Spinal cord (tissue), 10 donors: ENCODE measurements at places on chromosomes 2 and 18. TPM values are rescaled to one million over a fixed set of nuclear protein-coding genes. Genes with fewer than 3 reads are reported as not detected.
A peak's percentile ranks its signal among the peaks of the same experiment; 100 is the strongest.

L3MBTL4 gene
- polyA plus RNA-seq = 3.9 TPM

HOXD1 gene
- polyA plus RNA-seq = 5.6 TPM

SETBP1 gene
- polyA plus RNA-seq = 23.1 TPM

NYAP2 gene
- 8.6 TPM for polyA plus RNA-seq

CCDC150 gene
- 7.9 TPM for polyA plus RNA-seq

NEU2 gene
- polyA plus RNA-seq = not detected

OSR1 gene
- polyA plus RNA-seq = 3.9 TPM

TOGARAM2 gene
- polyA plus RNA-seq = 9.0 TPM

TRAK2 gene
- polyA plus RNA-seq = 30.8 TPM

CNRIP1 gene
- polyA plus RNA-seq = 126 TPM

HOXD4 gene
- 15.7 TPM for polyA plus RNA-seq

CPLX4 gene
- 0.27 TPM for polyA plus RNA-seq

CYB5A gene
- 61.7 TPM for polyA plus RNA-seq

DNA sequence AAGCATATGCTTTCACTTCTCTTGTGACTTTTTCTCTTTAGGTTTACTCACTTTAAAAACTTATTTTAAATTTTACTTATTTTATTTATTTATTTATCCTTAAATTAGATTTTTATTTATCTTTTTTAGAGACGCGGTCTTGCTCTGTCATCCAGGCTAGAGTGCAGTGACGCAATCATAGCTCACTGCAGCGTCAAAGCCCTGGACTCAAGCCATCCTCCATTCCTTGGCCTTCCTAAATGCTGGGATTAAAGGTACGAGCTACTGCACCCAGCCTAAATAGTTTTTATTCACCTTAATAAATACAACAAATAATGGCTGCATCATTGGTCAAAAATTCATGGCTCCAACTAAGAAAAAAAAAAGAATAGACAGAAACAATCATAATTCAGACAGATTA, 415.7 kb upstream of the FIGN start:
- DNase-seq = no peak

DNA sequence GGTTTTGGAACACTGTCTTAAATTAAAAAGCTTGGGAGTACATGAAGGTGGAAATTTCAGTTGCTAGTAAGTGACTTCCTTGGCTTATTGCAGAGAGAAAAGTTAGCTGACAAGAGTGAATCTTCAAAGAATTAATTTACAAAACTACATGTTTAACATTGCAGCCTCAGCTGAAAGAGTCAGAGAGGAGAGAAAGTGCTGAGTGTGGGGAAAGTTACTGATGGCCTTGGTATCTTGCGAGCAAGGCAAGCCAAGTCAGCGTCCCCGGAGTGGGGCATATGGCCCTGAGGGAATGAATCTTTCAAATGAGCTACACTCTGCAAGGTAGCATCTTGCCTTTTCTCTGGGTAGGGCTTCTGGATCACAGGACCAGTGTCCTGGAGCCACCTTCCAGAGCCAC, 131.3 kb downstream of the LPIN1 start:
- DNase-seq = no peak

DNA sequence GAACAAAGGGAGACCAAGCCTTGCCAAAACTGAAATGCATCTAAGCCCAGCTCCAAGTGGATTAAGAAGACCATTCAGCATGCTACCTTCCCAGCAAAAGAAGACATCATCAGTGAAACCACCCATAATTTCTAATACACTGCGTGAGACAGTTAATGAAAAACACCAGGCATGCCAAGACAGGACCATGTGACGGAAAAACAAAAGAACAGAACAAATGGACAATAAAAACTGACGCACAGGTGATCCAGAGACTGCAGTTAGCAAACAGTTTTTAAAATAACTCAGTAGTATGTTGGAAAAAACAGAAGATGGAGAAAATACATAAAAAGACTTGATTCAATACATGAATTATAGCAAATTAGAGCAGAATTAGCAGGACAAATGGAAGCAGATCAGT, 15.3 kb downstream of the FAM168B start:
- DNase-seq = no peak

DNA sequence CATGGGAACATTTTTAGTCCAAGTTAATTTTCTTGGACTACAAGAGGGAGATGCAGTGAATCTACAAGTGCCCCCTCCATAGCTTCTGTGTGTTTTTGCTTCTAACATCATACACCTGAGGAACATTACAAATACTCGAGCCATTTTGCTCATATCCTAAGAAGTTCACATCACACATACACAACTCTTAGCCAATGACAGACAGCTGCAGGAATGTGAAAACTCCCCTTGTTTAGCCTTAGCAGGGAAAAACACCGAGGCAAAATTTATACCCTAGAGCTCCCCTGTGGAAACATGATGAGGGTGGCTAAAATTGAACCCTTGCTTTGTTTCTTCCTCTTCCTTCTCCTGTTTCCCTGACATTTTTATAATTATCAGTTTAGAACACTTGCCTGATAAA, 928.3 kb upstream of the NRXN1 start:
- no peak for DNase-seq

DNA sequence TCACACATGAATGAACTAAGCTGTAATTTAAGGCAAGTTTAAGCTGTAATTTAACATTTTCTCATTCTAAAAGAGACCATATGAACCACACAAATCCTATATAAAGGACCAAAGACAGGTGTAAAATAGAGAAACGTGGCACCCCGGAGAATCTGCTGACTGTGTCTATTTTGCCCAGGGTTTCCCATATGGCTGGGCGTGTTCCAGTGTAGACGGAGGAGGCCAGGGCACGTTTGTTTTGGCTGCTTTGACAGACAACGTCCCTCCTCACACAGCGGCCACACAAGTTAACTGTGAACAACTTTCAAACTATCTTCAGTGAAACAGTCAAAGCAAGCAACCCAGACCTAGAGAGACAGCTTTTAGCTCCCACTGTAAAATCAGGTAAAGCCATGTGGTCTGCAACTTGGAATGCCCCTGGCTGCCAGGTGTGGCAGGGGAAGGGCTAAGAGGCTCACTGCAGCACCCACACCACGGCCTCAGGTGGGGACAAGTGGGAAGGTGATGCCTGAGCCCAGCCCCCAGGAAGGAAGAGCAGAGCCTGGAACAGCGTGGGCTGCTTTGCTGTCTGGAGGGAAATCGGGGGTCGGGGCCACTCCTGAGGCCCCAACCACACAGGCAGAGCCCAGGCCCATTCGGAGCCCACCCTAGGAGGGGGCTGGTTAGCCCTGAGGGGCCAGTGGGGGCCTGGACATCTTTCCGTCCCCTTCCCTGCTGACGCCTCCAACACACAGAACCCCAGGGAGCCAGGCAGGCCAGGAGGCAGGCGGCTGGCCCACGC, 40.7 kb downstream of the SLC66A2 start:
- DNase-seq = no peak

DNA sequence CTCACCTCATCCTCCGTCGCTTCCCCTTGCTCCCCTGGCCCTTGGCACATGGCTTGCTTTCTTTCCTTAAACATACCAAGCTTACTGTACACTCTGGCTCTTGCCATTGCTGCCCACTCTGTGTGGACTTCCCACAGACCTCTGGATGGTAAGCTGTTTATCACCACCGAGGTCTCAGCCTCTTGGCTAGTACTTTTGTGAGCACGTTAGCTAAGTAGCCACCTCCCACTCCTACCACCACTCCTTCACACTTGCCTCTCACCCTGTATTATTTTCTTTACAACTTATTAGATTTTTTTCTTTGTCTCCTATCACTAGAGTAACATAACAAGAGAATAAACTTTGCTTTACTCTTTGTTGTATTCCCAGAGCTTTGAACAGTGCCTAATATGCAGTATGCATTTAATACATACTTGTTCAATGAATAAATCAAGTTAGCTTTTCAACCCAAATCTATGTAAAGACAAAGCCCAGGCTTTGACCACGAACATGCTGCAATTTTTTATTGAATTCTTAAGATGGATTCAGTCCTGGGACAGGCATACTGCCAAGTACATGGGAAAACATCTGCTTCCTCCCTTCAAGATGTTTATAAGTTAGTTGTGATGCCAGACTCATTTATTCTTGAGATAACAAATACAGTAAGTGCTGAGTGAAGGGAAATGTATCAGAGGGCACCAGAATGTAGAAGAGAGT, 25.0 kb upstream of the MSGN1 start:
- no peak for DNase-seq

GRCh38 chr2:67600946-67601345, 203.8 kb downstream of the ETAA1 start:
- no peak for DNase-seq

- DNase-seq = no peak
These were observed 399.8 kb upstream of the SLC8A1 start for GRCh38 chr2:40851661-40852060.

DNA sequence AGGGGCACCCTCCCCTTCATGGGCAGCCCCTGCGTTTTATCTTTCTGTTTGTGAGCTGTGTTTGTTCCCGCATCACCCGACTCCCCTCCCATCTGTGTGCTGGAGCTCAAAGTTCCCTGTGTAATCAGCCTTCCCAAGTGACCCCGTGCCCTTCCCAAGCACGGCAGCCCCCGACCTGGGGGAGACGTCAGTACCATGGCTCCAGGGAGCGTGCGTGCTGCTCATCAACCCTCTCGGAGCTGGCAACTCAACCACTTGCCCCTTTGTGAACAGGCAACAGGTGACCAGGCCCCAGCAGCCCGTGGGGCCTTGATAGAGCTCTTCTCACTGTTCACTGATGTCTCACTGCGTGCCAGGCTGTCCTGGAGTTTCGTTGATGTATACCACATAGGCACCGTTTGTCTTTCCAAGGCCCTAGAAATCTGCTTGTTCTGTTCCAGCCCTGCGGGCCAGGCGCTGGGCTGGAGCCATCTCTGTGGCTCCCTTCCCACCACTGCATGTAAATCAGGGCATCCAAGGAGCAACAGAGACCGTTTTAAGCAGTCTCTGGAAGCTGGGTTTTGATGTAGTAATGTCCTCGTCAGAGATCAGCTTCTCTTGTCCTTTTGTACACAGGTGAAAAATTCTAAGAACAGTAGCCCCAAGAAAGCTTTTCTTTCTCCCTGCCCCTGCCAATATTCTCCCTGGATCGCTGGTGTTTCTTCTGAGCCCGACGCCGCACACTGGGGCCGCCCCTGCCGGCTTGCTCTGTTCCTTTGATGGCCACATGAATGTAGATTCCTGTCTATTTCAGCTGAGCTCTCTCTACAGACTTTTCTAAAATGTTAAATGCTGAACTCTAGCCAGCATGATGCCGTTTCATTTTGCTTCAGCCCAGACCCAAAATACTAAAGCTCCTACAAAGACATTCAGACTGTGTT, 107.0 kb upstream of the PTPRM start:
- DNase-seq = peak; percentile 72

- no peak for DNase-seq
These were observed 36.6 kb downstream of the INO80D start for GRCh38 chr2:206049392-206049791.

- DNase-seq = no peak
These were observed 18.9 kb upstream of the BAZ2B start for GRCh38 chr2:159635006-159635789.

DNA sequence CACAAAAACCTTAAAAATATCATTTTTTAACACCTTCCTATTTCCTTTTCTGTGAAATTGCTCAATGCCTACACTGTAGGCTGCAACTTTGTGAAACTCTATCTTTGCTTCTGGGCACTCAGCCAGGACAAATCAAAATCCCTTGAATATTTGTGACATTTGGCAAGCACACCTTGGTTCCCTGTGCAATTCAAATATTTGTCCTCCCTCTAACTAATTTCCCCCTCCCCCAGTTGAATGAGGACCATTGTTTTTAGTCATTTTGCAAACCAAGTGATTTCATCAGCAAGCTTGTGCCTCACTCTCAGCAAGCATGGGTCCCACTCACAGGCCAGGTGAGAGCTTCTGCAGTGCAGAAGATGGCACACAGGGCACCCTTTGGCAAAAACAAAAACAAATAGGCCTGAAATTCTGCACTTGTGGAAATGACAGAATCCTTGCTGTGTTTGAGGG, 541.5 kb downstream of the CNTNAP5 start:
- DNase-seq = no peak

GRCh38 chr18:46751882-46752281, 5.0 kb downstream of the ST8SIA5 start:
- DNase-seq = no peak

DNA sequence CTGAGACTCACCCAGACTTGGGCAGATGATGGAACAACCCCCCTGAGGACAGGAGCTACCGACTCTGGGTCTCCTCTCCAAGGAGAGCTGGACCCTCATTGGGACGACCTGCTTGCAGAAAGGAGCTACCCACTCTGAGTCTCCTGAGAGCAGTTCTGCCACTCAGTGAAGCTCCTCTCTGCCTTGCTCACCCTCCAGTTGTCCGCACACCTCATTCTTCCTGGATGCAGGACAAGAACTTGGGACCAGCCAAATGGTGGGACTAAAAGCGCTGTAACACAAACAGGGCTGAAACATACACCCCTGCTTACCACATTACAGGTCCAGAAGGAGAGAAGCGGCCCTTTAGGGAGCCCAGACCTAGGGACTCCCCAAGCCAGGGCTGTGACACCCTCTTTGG, 124.9 kb upstream of the CCDC150 start:
- DNase-seq = no peak

- no peak for DNase-seq
These were observed 257.9 kb downstream of the THSD7B start for GRCh38 chr2:137023205-137023604.

DNA sequence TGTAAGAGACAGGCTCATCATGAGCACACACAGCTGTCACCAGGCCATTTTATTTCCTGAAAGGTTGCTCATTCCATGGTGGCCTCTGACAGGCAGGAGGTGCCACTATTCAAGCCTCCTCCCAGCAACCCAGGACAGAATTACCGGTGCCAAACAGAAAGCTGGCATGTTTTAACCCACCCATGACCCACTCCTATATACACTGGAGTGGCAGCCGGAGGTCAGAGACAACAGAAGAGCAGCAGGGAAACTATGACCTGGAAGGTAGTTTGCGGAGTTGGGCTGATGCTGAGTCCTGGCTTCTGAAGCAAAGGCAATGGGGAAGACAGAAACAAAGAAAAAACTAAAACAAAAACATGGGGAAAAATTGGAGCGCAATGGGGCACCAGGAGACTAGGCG, 2.3 kb downstream of the RFTN2 start:
- peak; percentile 4 for DNase-seq

DNA sequence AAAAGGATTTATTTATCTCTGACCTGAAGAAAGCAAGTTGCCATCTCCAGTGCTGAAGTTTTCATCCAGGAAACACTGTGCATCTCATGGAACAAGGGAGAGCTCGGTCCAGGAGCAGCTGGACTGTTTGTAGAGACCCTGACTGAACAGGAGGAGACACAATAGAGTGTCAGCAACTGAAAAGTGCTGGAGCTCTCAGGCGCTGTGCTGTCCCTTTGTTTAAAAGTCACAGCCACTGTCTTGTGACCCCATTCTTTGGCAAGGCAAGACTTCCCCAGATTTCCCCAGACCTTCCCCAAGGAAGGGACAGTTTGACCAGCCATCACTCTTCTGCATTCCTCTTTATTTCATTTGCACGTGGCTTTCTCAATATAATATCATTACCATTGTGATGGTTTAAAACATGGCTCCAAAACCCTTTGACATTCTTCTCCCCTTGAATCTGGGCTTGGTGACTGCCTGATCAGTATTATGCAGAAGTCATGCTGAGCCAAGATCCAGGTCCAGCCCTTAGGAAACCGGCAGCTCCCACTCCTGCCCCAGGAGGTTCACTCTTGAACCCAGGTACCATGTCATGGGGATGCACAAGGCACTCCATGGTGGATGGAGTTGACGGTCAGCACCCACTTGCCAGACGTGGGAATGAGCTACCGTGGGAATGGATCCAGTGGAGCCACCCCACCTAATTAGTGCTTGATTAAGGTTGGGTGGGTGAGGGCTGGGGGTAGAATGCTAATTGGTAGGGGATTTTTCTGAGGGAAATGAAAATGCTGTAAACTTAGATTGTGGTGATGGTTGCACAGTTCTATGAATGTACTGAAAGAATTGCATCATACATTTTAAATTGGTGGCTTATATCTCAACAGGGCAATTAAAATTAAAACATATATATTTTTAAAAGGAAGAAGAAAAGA, 497.9 kb upstream of the RAB6C start:
- DNase-seq = no peak
